ENCODE measurements at places on chromosomes 7 and 10. TPM values are rescaled to one million over a fixed set of nuclear protein-coding genes. Genes with fewer than 3 reads are reported as not detected.

Gene COBL
- total RNA-seq, result not detected

Gene FAM20C
- 86.5 TPM for total RNA-seq

Gene SPDYE6
- not detected for total RNA-seq

Gene EBLN1
- total RNA-seq, result not detected

Gene GPR85
- total RNA-seq, result 1.0 TPM

Gene GHRHR
- total RNA-seq, result not detected

Gene PTPRN2
- not detected for total RNA-seq

Gene LIPA
- 36.7 TPM for total RNA-seq

Gene NACAD
- total RNA-seq, result 1.3 TPM

Gene VSTM2A
- total RNA-seq, result not detected

Gene LRRC61
- 2.3 TPM for total RNA-seq
